ENCODE measurements at places on chromosomes 11 and 22. TPM values are rescaled to one million over a fixed set of nuclear protein-coding genes. Genes with fewer than 3 reads are reported as not detected.

The HOATZ gene
- not detected for total RNA-seq

GRCh38 chr22:47111626-47112581, 349.5 kb downstream of the TBC1D22A start:
- H3K4me1 ChIP-seq = no peaks in the 10 kb centered on the region
- DNase-seq = no peak
- no peak overlapping the region for H3K27ac ChIP-seq
- no peaks in the 10 kb centered on the region for H3K27me3 ChIP-seq
- H3K4me3 ChIP-seq = no peak overlapping the region

DNA sequence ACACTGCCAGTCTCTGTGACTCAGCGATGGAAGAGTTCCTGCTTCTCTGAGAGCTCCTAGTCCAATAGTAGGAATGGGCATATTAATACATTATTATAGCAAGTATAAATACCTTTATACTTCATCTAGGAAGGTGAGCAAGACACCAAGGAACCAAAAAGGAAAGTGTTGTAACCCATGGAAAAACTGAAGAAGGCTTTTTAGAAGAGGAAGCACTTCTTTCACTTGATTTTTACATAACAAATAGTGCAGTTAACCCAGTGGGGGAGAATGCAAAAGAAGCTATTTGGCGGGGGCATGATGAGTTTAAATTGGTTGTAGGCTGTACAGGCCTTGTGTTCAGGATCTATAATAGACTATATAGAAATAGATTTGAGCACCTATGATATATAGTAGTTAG, 31.2 kb upstream of the C11orf87 start:
- H3K4me1 ChIP-seq = no peaks in the 10 kb centered on the region
- no peak overlapping the region for H3K27ac ChIP-seq
- no peaks in the 10 kb centered on the region for H3K36me3 ChIP-seq
- DNase-seq = no peak

DNA sequence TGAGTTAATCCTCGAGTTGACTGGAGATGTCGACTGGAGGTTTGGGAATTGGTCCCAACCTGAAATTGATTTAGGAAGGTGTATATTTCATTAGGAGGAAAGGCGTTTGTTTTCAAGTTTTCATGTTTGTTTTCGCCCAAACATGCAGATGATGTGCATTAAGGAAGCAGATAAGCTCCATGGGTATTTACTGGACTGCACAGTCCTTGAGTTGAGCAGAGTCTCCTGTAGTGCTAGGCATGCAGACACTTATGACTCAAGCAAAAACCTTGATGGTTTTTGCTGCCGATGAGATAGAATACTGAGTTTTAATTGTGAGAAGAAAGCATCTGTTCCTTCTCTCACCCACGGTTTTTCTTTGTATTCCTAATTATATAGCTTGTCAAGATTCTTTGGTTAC, 27.9 kb downstream of the CABIN1 start:
- no peak for DNase-seq
- H3K27ac ChIP-seq = no peak overlapping the region
- H3K4me3 ChIP-seq = no peak overlapping the region
- peaks cover 53% of the 10 kb centered on the region for H3K36me3 ChIP-seq
- H3K27me3 ChIP-seq = no peaks in the 10 kb centered on the region
- peaks cover 9% of the 10 kb centered on the region for H3K4me1 ChIP-seq

GRCh38 chr22:30755759-30756124, 61.1 kb downstream of the OSBP2 start:
- H3K4me1 ChIP-seq = peaks cover 17% of the 10 kb centered on the region
- H3K36me3 ChIP-seq = peaks cover 2% of the 10 kb centered on the region

DNA sequence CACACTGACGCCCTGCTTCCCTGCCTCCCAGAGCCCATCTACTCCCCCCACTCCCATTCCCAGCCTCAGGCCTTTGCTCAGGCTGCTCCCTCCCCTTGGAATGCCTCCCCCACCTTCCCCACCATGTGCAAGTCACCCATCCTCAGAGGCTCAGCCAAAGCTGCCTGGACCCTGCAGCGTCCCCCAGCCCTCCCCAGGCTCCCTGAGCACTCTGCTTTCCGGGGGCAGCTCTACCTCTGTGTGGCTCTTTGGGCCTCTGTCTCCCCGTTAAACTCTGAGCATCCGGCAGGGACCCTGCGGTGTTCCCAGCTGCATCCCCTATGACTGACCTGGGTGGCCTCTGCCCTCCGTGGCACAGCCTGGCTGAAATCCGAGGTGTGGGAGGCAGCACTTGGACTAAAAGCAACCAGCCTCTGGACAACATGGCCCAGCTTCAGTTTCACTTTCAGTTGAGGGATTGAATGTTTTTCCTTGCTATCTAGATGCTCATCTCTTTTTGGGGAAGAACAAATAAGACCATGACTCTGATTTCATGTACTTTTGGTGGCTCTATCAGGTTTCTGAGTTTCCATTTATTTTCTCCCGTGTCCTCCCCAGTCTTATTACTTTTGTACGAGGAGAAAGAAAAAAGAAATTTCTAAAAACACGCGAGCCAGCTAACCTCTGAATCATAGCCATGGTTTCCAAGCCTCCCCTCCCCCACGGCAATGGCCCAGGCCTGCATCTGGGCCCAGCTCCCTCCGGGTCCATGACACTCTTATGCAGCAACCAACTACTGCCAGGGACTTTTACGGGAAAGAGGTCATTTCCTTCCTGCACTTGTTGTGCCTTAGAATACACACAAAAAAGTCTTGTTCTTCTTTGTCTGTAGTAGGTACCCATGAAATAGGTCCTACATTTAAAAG, 3.8 kb downstream of the APOL3 start:
- H3K4me1 ChIP-seq = peaks cover 87% of the 10 kb centered on the region
- peak overlapping the region; percentile 95 for H3K4me3 ChIP-seq
- no peaks in the 10 kb centered on the region for H3K27me3 ChIP-seq

The ROM1 gene
- total RNA-seq = 2.2 TPM

The PLEKHA7 gene
- 2.3 TPM for total RNA-seq

The EFCAB6 gene
- total RNA-seq = 0.18 TPM

The PANX2 gene
- 0.88 TPM for total RNA-seq

DNA sequence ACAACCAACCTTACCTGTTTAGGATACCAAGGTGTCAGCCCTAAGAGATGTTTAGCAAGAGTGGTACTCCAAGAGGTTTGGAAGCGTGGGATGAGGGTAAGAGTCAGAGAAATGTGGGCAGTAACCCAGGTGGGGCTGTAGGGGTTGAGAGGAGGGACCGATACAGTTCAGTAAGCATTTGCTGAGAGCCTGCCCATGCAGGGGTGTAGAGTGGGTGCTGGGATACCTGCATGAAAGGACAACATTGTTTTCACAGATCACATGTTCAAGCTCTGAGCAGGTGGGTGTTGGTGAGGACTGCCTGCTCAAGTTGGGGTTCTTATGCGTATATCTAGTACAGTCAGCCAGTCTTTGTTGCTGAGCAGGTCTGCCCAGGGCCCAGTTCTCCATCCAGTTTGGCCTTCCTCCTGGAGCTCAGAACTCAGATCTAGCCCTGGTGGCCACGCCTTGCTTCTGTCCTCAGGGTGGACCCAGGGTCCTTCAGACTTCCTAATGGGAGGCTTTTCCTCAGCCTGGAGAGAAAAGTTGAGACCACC, 14.8 kb downstream of the PPFIBP2 start:
- H3K36me3 ChIP-seq = peaks cover 24% of the 10 kb centered on the region
- peaks cover 67% of the 10 kb centered on the region for H3K4me1 ChIP-seq
- no peak for DNase-seq

The OR8J3 gene
- not detected for total RNA-seq

DNA sequence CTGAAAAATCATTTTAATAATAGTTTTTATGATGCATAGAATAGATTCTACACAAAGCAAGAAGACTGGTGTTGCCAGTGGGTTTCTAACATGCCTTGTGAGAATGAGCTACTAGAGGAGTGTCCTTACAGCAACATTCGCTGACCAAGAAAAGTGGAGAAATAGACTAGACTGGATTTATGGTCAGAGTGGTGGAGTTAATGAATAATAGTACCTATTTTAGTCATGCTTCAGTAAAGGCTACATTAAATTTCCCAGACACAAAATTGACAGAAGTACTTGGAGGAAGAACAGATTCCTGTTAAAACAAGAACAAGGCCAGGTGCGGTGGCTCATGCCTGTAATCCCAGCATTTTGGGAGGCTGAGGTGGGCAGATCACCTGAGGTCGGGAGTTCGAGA, 539.2 kb downstream of the ETS1 start:
- no peak for DNase-seq
- peaks cover 50% of the 10 kb centered on the region for H3K4me1 ChIP-seq
- peaks cover 25% of the 10 kb centered on the region for H3K36me3 ChIP-seq
- no peak overlapping the region for H3K27ac ChIP-seq
- no peaks in the 10 kb centered on the region for H3K27me3 ChIP-seq

DNA sequence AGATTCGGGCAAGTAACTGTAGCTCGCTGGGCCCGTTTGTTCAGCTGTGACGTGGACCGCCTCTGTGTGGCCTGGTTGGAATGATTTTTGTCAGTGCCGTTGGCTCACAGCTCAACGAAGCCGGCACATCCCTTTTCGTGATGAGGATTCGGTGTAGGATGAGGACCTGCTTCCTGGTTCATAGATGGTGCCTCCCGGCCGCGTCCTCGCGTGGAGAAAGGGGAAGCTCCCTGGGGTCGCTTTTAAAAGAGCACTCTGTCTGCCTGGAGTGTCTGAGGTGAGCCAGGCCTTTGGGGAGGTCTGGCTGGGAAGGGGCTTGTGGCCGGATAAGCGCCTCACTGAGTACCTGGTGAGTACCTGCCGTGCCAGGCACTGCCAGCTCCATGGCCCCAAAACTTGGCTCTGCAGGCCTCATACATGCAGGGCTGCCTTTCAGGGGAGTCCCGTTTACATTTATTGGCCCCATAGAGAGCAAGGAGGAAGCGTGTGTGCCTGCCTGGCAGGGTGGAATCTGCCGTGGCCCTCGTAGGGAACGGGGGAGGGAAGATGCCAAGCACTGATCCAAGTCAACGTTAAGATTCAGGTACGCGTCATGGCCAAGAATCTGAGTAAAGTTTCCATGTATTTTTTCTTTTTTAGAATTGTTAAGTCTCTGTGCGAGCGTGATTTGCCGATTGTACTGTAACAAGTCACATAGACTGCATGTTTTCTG, 88.4 kb downstream of the ARHGAP8 start:
- no peak overlapping the region for H3K27ac ChIP-seq
- H3K4me1 ChIP-seq = no peaks in the 10 kb centered on the region
- no peak overlapping the region for H3K4me3 ChIP-seq

DNA sequence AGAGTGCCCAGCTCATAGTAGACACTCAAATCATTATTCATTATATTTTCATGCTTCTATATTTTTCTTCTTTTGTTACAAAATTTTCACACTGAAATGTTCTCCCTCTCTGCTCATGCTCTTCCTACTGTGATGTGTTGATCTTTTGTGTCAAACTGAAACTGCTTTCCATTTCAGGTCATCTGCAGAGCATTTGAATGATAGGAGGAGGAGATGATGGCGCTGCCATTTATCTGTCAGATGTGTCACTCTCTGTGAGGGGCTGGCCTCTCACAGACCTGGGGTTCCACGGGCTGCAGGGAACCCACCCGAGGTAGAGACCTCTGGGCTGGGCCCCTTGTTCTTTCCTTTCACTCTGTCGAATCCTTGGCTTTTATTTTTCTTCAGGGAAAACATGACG, 41.1 kb downstream of the OR10A6 start:
- peaks cover 8% of the 10 kb centered on the region for H3K4me1 ChIP-seq
- H3K27ac ChIP-seq = no peak overlapping the region
- H3K27me3 ChIP-seq = peaks cover 9% of the 10 kb centered on the region
- H3K4me3 ChIP-seq = no peak overlapping the region
- no peak for DNase-seq

DNA sequence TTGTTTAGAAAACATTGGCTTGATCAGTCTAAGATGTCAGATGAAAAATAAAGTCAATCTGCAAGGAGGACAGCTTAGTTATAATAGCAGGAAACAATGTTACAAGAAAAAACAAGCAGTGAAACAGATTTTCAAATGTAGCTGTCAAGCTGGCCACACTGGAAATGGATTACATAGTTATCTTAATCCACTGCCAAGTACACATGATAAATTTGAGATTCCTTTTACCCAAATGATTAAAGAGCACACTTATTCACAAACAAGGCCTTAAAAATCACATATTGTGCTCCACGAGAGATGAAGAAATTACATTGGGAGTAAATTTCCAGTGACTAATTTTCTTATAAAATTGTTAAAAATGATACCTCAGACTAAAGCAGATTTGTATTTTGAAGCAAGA, 17.5 kb upstream of the ESAM start:
- H3K27ac ChIP-seq = no peak overlapping the region
- peaks cover 2% of the 10 kb centered on the region for H3K36me3 ChIP-seq
- no peak overlapping the region for H3K4me3 ChIP-seq
- peaks cover 13% of the 10 kb centered on the region for H3K4me1 ChIP-seq
- no peak for DNase-seq

GRCh38 chr22:36228944-36229343, 10.4 kb downstream of the APOL2 start:
- H3K4me3 ChIP-seq = no peak overlapping the region
- no peak overlapping the region for H3K27ac ChIP-seq
- H3K27me3 ChIP-seq = no peaks in the 10 kb centered on the region
- DNase-seq = no peak
- peaks cover 29% of the 10 kb centered on the region for H3K4me1 ChIP-seq

The SPTBN2 gene
- 0.25 TPM for total RNA-seq

DNA sequence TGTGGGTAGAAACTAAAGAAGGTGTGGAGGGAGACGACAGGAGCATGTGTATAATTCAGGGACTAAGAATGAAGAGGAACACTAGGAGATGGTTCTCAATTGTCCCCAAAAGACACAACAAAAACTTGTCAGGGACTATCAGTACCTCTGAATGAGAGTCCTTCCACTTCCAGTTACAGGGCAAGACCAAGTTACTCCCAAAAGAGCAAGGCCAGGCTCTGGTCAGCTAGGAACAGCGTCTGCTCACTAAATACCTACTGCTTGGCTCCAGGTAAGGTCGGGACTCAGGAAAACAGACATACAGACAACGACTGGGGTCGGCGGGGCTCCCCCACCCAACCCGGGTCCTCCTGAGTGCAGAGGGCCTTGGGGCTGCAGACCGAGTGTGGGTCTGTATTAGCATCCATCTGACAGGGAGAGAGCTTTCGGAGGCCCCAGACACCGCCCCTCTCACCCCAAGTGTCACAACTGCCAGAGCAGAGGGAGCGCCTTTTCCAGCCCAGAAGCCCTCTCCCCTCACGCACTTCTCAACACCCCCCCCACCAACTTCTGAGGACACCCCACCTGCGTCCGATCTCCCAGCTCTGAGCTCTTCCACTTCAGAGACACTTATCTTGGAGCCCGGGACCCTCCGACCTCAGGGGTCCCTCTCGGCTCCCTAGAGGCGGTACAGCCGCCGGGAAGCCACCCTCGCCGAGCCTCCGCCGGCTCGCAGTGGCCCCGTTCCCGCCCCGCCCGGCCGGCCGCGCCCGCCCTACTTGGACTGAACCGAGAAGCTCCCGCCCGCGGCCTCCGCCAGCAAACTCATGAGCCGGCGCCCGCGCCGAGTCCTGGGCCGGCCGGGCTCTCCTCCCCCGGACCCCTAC, 522 bp downstream of the RHOG start:
- peak overlapping the region; percentile 90 for H3K4me3 ChIP-seq
- peaks cover 42% of the 10 kb centered on the region for H3K36me3 ChIP-seq
- peak overlapping the region; percentile 89 for H3K27ac ChIP-seq
- DNase-seq = peak; percentile 41

GRCh38 chr11:6196396-6196795, 2.6 kb upstream of the OR52W1 start:
- H3K36me3 ChIP-seq = no peaks in the 10 kb centered on the region
- DNase-seq = no peak
- H3K4me1 ChIP-seq = peaks cover 20% of the 10 kb centered on the region
- H3K27me3 ChIP-seq = peaks cover 5% of the 10 kb centered on the region

- DNase-seq = no peak
- H3K27me3 ChIP-seq = no peaks in the 10 kb centered on the region
- no peaks in the 10 kb centered on the region for H3K36me3 ChIP-seq
- no peaks in the 10 kb centered on the region for H3K4me1 ChIP-seq
- no peak overlapping the region for H3K27ac ChIP-seq
Measured at GRCh38 chr11:116334596-116334995, 438.2 kb downstream of the BUD13 start.
